ENCODE measurements at places on chromosomes 4 and X. TPM values are rescaled to one million over a fixed set of nuclear protein-coding genes. Genes with fewer than 3 reads are reported as not detected.

NXF2 gene
- not detected for total RNA-seq

- no peaks in the 10 kb centered on the region for H3K27me3 ChIP-seq
- DNase-seq = no peak
- H3K27ac ChIP-seq = peak within 1 kb of the TSS; percentile 87
- peaks cover 19% of the 10 kb centered on the region for H3K4me1 ChIP-seq
- peaks cover 5% of the 10 kb centered on the region for H3K36me3 ChIP-seq
Observed at GRCh38 chrX:153944140-153944799, at the start of gene RENBP. Gene RENBP (minus strand): TSS chrX:153944643. CDS start chrX:153944610, 33 bp downstream.

TBC1D8B gene
- total RNA-seq = 1.2 TPM

TACR3 gene
- total RNA-seq = not detected

GRCh38 chr4:184450045-184450444 is 24.3 kb downstream of the IRF2 start:
- H3K27ac ChIP-seq = peak overlapping the region; percentile 62
- H3K4me3 ChIP-seq = no peak overlapping the region
- H3K36me3 ChIP-seq = peaks cover 41% of the 10 kb centered on the region
- no peak for DNase-seq
- no peaks in the 10 kb centered on the region for H3K27me3 ChIP-seq
- H3K4me1 ChIP-seq = peaks cover 70% of the 10 kb centered on the region

DNA sequence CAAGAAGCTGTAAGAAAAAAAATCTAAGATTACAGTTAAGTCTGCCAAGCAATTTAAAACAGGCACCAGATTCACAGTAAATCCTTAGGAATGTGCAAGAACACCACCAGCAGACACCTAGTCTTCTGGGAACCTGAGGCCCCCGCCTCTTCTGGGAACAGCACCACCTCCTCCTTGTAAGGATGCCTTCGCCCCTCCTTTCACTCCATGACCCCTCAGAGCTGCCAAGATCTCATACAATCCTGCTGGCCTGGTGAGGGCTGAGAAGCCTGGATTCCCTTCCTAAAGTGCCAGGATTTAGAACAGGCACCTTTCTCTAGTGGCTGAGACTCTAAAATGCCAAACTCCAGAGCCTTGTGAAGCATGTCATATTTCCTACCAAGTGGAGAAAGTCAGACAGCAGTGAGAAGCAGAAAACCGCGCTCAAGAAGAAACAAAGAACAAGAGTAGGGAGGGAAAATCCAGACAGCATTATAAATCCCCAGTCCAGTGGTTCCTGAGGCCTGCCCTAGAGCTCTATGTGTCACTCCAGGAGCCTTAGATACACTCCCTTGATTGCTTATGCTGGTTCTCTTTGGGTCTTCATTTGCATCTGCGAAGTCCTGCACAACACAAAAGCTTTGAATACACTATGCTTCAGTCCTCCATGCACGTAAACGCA is 166.4 kb downstream of the TSPAN5 start:
- H3K27ac ChIP-seq = no peak overlapping the region
- H3K4me1 ChIP-seq = peaks cover 22% of the 10 kb centered on the region
- H3K4me3 ChIP-seq = no peak overlapping the region
- no peaks in the 10 kb centered on the region for H3K27me3 ChIP-seq

SCML2 gene
- 3.4 TPM for total RNA-seq

- DNase-seq = no peak
- H3K27ac ChIP-seq = no peak overlapping the region
Observed at GRCh38 chr4:125705681-125706080, 390.9 kb downstream of the FAT4 start.

GPRIN3 gene
- total RNA-seq = 9.4 TPM

TCEAL5 gene
- total RNA-seq = not detected

ADH1B gene
- not detected for total RNA-seq

DNA sequence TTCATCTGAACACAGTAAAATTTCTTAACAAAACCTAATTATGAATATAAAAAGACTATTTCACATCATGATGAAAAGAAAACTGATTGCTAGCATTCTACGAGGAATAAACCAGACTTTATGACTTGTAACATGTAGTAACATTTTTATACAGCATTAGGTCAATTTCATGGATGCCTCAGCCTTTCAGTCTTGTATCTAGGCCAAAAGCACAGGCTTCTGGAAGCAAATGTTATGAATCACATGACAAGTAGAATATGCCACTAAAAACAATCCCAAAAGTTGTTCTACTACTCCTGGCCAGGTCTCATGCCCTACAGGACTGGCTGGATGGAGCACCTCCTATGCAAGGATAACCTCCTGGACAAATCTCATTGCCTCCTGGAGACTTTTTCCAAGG is 101.2 kb downstream of the ARHGAP6 start:
- no peaks in the 10 kb centered on the region for H3K36me3 ChIP-seq
- DNase-seq = no peak
- H3K27ac ChIP-seq = no peak overlapping the region
